GM04503 (cell line): ENCODE measurements at places on chromosomes 4 and X.

DNA sequence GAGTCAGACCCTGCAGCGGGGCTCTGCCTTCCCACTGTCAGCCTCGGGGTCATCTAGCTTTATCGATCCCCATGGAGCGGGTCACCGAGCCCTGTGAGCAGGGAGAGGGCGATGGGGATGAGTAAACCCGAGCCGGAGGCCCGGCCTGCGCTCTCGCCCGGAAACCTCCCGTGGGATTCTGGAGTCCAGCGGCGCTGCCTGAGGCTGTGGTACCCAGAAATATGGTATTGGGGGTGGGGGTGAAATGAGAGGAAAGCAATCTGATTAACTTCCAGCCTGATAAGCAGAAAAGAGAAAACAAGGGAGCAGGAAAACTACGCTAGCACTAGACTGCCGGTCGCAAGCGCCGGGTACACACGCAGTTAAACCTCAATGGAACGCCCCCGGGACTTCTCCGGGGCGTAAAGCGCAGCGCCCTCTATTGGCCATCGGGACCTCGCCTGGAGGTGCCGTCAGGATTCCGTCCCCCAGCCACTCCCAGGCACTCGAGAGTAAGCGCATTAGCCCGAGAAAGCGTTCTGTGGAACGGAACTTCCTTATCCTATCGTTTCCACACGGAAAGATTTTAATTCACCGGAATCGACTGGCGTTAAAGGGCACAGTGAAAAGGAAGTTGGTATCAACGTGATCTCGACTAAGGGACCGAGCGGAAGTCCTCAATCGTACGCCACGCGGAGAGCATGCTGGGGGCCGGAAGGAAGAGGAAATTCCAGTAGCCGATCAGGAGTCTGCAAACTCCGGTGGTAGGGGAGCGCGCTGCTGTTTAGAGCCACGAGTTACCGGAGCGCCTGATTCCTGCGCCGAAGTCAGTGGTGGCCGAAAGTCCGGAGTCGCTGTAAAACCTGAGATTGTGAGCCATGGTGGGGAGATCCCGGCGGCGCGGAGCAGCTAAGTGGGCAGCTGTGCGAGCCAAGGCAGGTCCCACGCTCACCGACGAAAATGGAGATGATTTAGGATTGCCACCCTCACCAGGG is at the start of gene UTP3:
Gene UTP3 (plus strand): TSS at position 712 of the 974 bp plus-strand sequence. CDS start 146 bp downstream, at position 858.
- DNase-seq: peak; percentile 99

- no peak for DNase-seq
These were observed 161.7 kb downstream of the AFAP1 start for GRCh38 chr4:7777871-7778509.

- no peak for DNase-seq
These were observed 117.9 kb downstream of the COX18 start for GRCh38 chr4:72951628-72952027.

GRCh38 chr4:169662206-169662605 is 41.8 kb downstream of the CLCN3 start:
- no peak for DNase-seq

- DNase-seq: no peak
These were observed 46.0 kb upstream of the ATP8A1 start for GRCh38 chr4:42702895-42703294.

DNA sequence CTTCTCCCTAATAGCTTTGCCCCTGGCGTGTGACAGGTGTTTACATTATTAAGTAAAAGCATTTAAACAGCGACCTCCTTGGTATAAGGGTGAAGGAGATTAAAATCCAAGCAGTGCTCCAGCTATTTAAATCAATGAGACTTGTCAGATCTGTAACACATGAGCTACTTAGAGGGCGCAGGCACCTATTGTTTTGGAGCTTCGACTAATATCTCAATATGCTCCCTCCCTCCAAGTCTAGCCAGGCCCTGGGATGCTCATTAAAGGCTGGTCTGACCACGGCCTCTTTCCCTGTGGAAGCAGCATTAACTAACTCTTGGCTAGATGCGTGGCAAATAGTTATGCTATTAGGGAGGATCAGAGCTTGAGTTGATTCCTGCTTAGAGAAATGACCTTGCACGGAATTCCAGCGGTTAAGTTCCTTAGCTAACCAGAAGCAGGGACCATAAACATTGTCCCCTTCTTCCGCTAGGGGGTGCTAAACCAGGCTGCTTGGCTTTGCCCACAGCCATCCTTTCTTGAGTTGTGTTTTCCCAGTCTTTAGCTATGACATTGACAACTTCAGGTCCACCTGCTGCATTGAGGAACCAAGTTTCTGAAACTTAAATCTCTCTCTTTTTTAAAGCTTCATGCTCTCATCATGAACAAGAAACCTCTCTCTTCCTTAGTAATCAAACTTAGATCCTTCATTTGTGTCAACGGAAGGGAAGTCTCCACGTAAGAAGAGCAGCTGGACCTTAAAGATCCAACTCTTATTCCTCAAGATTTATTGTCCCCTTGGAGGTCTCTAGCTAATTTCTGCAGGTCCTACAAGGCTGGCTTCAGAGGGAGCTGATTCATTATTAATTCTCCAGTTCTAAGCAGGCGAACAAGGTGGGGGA is 80.7 kb upstream of the IGFBP7 start:
- no peak for DNase-seq

DNA sequence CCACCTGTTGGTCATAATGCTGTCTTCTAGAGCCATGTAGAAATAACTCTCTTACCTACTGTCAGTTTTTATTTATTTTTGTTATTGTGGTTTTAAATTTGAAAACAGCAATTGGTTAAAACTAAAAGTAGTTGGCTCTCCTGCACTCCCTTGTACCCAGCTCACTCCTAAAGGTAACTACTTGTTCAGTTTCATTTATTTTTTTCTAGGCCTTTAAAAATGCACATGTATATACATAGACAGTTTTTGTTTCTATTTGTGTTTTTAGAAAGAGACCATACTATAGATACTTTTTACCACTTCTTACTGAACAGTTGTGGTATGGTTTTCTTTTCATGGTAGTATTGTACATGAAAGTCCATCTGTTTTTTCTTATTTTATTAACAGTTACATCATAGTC is 16.8 kb downstream of the SMAD1 start:
- no peak for DNase-seq

GRCh38 chr4:76690906-76691275 is 207.1 kb downstream of the SOWAHB start:
- no peak for DNase-seq
